ENCODE measurements at places on chromosomes 13 and 19. TPM values are rescaled to one million over a fixed set of nuclear protein-coding genes. Genes with fewer than 3 reads are reported as not detected.

SOX1 gene
- not detected for total RNA-seq

ZNF382 gene
- 8.5 TPM for total RNA-seq

ZSCAN4 gene
- not detected for total RNA-seq

KLK10 gene
- not detected for total RNA-seq

CYP2F1 gene
- total RNA-seq: not detected

POU2F2 gene
- 7.4 TPM for total RNA-seq

PLVAP gene
- total RNA-seq: 5.4 TPM

USHBP1 gene
- 40.0 TPM for total RNA-seq

KLF1 gene
- total RNA-seq: not detected

GZMM gene
- total RNA-seq: not detected

ATP8B3 gene
- 1.5 TPM for total RNA-seq

PRSS57 gene
- total RNA-seq: not detected

TTYH1 gene
- total RNA-seq: not detected

SMIM44 gene
- not detected for total RNA-seq

BCAM gene
- total RNA-seq: 78.9 TPM

SHD gene
- not detected for total RNA-seq

GAPDHS gene
- total RNA-seq: not detected

IGFL1 gene
- total RNA-seq: not detected

WDR88 gene
- not detected for total RNA-seq

PSG3 gene
- 0.29 TPM for total RNA-seq

KLK12 gene
- not detected for total RNA-seq

ARMC6 gene
- total RNA-seq: 40.0 TPM

PSG6 gene
- not detected for total RNA-seq

CDX2 gene
- not detected for total RNA-seq

CEACAM21 gene
- total RNA-seq: 9.7 TPM

ATP12A gene
- total RNA-seq: not detected

F10 gene
- total RNA-seq: not detected

S1PR4 gene
- not detected for total RNA-seq

ZNF99 gene
- total RNA-seq: not detected

OR7C1 gene
- total RNA-seq: not detected

KCNJ14 gene
- 1.2 TPM for total RNA-seq

TMC4 gene
- total RNA-seq: not detected

RNF225 gene
- total RNA-seq: 0.68 TPM

CEACAM8 gene
- total RNA-seq: not detected

RYR1 gene
- total RNA-seq: 0.06 TPM

CASP14 gene
- not detected for total RNA-seq

CRX gene
- total RNA-seq: not detected

LILRB5 gene
- total RNA-seq: not detected

PSG1 gene
- 2.0 TPM for total RNA-seq

HSPH1 gene
- 59.4 TPM for total RNA-seq

CEACAM16 gene
- total RNA-seq: not detected

LILRB4 gene
- total RNA-seq: not detected

FFAR3 gene
- total RNA-seq: not detected

PSG2 gene
- total RNA-seq: not detected

LENG9 gene
- total RNA-seq: 3.7 TPM

COX6B2 gene
- not detected for total RNA-seq

TMEM38A gene
- 0.34 TPM for total RNA-seq

LSR gene
- total RNA-seq: 7.5 TPM

F7 gene
- total RNA-seq: not detected

ZNF724 gene
- total RNA-seq: 2.5 TPM

PALM3 gene
- total RNA-seq: not detected
